Spleen (tissue), 13 donors: ENCODE measurements at places on chromosomes 1 and 21. TPM values are rescaled to one million over a fixed set of nuclear protein-coding genes. Genes with fewer than 3 reads are reported as not detected.

DNA sequence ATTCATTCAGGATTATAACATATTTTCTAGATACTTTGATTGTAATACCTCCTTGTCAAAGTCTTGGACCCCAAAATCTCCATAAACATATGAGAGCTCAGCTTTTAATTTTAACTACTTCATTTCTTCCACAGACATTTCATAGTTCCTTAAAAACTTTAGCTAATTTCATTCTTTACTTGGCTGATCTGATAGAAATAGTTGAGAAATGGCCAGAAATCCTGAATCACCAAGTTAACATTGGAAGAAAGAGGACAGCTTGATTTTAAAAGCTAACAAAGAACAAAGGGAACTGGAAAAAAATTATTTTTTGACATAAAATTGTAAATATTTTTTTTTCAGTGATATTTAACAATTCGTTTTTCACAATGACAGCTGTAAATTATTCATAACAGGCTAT, 216.5 kb downstream of the NTNG1 start:
- no peaks in the 10 kb centered on the region for H3K36me3 ChIP-seq
- no peak for DNase-seq
- H3K27ac ChIP-seq: no peak overlapping the region
- no peaks in the 10 kb centered on the region for H3K4me1 ChIP-seq

FCAMR gene
- not detected for total RNA-seq

CA6 gene
- total RNA-seq: not detected

HES3 gene
- not detected for total RNA-seq

- H3K4me3 ChIP-seq: no peak overlapping the region
- no peak for DNase-seq
- H3K27me3 ChIP-seq: no peaks in the 10 kb centered on the region
- H3K36me3 ChIP-seq: no peaks in the 10 kb centered on the region
Observed at GRCh38 chr21:14850394-14850793, 214.4 kb downstream of the NRIP1 start.

MCOLN3 gene
- total RNA-seq: 2.5 TPM

BCAN gene
- total RNA-seq: not detected

GRCh38 chr21:42463861-42464515, 32.0 kb downstream of the RSPH1 start:
- peaks cover 3% of the 10 kb centered on the region for H3K4me1 ChIP-seq
- H3K27ac ChIP-seq: no peak overlapping the region
- no peak overlapping the region for H3K4me3 ChIP-seq
